Left renal cortex interstitium (tissue), 4 donors: ENCODE measurements at places on chromosomes 4 and X. TPM values are rescaled to one million over a fixed set of nuclear protein-coding genes. Genes with fewer than 3 reads are reported as not detected.

Gene MRPS18C
- 80.1 TPM for polyA plus RNA-seq

DNA sequence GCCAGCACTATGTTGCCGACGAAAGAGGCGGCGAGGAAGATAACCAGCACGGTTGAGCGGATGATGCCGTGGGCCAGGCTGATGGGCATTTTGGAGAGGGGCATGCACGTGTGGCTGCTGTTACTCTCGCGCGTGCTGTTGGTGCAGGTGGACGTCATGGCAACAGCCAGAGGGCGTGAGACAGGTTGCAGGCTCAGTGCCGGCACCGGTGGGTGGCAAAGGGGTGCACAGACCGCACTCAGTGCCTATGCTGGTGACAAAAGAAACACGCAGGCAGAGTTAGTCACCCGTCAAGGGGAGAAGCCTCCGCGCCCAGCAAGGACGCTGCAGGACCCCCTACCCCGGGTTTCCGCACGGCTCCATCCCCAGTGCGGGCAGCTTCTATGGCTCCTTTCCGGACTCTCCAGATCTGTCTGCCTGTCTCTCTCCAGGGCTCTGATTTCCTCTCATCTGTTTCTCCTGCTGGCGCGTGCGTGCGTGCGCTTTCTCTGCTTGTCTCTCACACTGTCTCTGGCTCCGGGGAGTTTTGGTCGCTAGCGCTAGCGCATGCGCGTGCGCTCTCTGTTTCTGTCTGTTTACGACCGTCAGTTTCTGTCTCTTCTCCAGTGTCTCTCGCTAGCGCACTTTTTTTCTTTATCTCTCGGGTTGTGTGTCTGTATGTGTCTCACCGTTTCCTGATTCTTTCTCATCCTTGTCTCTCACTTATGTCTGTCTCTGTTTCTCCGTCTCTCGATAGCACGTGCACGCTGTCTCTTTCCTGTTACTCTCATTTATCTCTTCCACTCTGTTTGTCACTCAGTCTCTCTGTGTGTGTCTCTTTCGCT, 2.1 kb downstream of the GPR101 start:
- DNase-seq = no peak

GRCh38 chrX:97860226-97860625, 976.5 kb downstream of the RPA4 start:
- DNase-seq = no peak

Gene PLS3
- 249 TPM for polyA plus RNA-seq
